ENCODE measurements at places on chromosomes 11 and 22.
A peak's percentile ranks its signal among the peaks of the same experiment; 100 is the strongest.

- H3K36me3 ChIP-seq: no peaks in the 10 kb centered on the region
- H3K4me1 ChIP-seq: peaks cover 27% of the 10 kb centered on the region
- no peaks in the 10 kb centered on the region for H3K27me3 ChIP-seq
- peak overlapping the region; percentile 98 for H3K27ac ChIP-seq
These were observed 56.1 kb upstream of the TIMP3 start for GRCh38 chr22:32745251-32745995.

- peaks cover 28% of the 10 kb centered on the region for H3K4me1 ChIP-seq
- H3K36me3 ChIP-seq: peaks cover 5% of the 10 kb centered on the region
- no peak overlapping the region for H3K27ac ChIP-seq
- H3K27me3 ChIP-seq: no peaks in the 10 kb centered on the region
- peak; percentile 80 for DNase-seq
These were observed 69.2 kb downstream of the PACSIN2 start for GRCh38 chr22:42945736-42946135.

- no peaks in the 10 kb centered on the region for H3K36me3 ChIP-seq
- H3K27me3 ChIP-seq: no peaks in the 10 kb centered on the region
- H3K4me1 ChIP-seq: no peaks in the 10 kb centered on the region
- no peak overlapping the region for H3K27ac ChIP-seq
- DNase-seq: no peak
These were observed 507.0 kb downstream of the NTM start for GRCh38 chr11:131877246-131877942.

- no peak overlapping the region for H3K27ac ChIP-seq
- no peaks in the 10 kb centered on the region for H3K27me3 ChIP-seq
- H3K4me1 ChIP-seq: peaks cover 6% of the 10 kb centered on the region
- H3K36me3 ChIP-seq: no peaks in the 10 kb centered on the region
- H3K4me3 ChIP-seq: no peak overlapping the region
These were observed 66.9 kb downstream of the RBFOX2 start for GRCh38 chr22:35961480-35962295.

- no peaks in the 10 kb centered on the region for H3K4me1 ChIP-seq
- DNase-seq: no peak
- H3K36me3 ChIP-seq: peaks cover 9% of the 10 kb centered on the region
- no peak within 1 kb of the TSS for H3K27ac ChIP-seq
- H3K27me3 ChIP-seq: no peaks in the 10 kb centered on the region
These were observed at the start of gene MISFA for GRCh38 chr11:18599739-18600230. MISFA (plus strand) TSS chr11:18599789; CDS start chr11:18599929, 140 bp downstream.

DNA sequence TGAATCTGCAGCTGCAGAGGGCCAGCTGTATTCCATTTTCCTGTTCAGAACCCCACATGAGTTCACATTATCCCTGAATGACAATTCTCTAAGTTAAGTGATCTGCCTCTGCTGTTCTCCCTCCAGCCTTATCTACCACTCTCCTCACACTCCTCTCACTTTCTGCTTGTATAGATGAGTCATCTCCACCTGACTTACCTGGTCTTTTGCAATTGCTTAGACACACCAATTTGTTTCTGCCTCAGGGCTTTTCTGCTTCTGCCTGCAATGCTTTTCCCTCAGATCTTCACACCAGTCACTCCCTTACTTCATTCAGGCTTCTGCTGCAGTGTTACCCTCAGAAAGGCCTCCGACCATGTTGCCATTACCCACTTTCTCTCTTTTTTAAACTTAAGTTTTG, 118.1 kb downstream of the ATM start:
- H3K36me3 ChIP-seq: peaks cover 4% of the 10 kb centered on the region
- H3K4me3 ChIP-seq: no peak overlapping the region
- H3K27me3 ChIP-seq: no peaks in the 10 kb centered on the region
- H3K27ac ChIP-seq: no peak overlapping the region
- no peaks in the 10 kb centered on the region for H3K4me1 ChIP-seq

- no peak overlapping the region for H3K4me3 ChIP-seq
- no peak overlapping the region for H3K27ac ChIP-seq
These were observed 835 bp upstream of the RHOD start for GRCh38 chr11:67055812-67056211.

- DNase-seq: peak; percentile 0
- H3K27ac ChIP-seq: no peak overlapping the region
- no peaks in the 10 kb centered on the region for H3K27me3 ChIP-seq
- no peaks in the 10 kb centered on the region for H3K4me1 ChIP-seq
- no peak overlapping the region for H3K4me3 ChIP-seq
These were observed 39.0 kb downstream of the RRAS2 start for GRCh38 chr11:14320020-14320419.

DNA sequence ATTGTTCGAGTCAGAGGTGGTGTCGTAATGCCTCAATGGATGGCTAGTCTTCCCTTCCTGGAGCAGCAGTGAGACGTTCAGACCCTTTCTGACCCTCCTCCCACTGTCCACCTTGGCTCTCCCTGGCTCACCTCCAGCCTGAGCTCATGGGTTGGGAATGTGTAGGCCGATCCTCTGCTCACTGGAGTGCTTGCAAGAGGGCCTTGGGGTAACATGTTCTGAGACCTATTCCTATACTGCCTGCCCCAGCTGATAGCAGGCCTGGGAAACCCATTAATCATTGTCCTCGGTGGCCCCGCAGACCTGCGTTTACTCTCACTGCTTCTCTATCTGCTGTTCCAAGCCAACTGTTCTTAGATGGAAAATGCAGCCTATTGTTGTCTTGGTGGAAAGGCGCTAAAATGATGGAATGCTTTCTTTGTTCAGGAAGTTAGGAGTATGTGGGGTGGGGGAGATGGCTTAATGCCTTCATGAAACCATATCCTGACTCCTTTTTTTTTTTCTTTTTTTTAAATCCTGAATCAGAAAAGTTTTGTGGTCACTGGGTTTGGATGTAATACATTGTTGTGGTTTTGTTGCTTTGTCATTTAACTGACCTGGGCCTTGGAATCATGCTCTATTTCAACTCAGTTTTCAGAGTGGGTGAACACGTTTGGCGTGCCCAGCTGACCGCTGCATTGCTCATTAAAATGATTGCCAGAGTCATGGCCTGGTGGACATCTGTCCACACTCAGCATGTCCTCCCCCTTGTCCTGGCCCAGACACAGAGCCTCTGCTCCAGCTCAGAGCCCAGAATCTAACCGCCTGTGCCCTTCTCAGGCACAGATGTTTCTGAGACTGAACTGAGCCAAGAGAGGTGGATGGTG, 72.5 kb downstream of the MICAL2 start:
- H3K36me3 ChIP-seq: peaks cover 3% of the 10 kb centered on the region
- peaks cover 28% of the 10 kb centered on the region for H3K4me1 ChIP-seq
- H3K4me3 ChIP-seq: no peak overlapping the region
- H3K27ac ChIP-seq: peak overlapping the region; percentile 87
- DNase-seq: peak; percentile 60

DNA sequence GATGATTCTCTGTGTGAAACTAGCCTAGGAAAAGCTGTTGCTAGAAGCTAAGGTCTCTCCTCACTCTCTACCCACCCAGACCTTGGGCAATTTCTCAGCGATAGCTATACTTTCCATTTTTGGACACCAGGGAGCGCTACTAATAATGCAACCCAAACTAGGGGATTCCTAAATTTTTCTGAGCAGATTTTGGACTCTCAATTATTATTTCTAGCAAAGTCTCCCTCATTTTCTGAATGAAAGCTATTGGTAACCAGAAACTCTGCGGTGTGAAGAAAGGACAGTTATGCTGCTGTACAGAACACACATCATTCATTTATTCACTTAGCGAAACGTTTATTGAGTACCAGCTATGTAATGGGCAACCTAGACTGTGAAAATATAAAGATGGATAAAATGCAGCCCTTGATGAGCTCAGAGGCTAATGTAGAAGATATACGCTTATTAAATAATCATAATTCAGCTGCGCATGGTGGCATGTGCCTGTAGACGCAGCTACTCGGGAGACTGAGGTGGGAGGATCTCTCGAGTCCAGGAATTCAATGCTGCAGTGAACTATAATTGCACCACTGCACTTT, 6.1 kb upstream of the STIM1 start:
- no peaks in the 10 kb centered on the region for H3K27me3 ChIP-seq
- H3K27ac ChIP-seq: no peak overlapping the region
- peak; percentile 25 for DNase-seq
- H3K4me1 ChIP-seq: no peaks in the 10 kb centered on the region

GRCh38 chr22:44823806-44824205, 71.4 kb downstream of the ARHGAP8 start:
- DNase-seq: no peak
- H3K4me1 ChIP-seq: peaks cover 3% of the 10 kb centered on the region
- H3K4me3 ChIP-seq: no peak overlapping the region
- no peaks in the 10 kb centered on the region for H3K27me3 ChIP-seq

Data from trophoblast cell (in vitro differentiated cells and primary cell).